ENCODE measurements at places on chromosomes 6 and 20.
A peak's percentile ranks its signal among the peaks of the same experiment; 100 is the strongest.

- peak; percentile 12 for DNase-seq
Observed at GRCh38 chr6:45378334-45378926, 696 bp upstream of the SUPT3H start.

GRCh38 chr6:163790266-163790840 is 375.8 kb downstream of the QKI start:
- no peak for DNase-seq

- DNase-seq: no peak
Observed at GRCh38 chr6:75492386-75493153, 1.0 kb downstream of the FILIP1 start.

GRCh38 chr6:42113936-42114636 is 28.3 kb downstream of the C6orf132 start:
- no peak for DNase-seq

DNA sequence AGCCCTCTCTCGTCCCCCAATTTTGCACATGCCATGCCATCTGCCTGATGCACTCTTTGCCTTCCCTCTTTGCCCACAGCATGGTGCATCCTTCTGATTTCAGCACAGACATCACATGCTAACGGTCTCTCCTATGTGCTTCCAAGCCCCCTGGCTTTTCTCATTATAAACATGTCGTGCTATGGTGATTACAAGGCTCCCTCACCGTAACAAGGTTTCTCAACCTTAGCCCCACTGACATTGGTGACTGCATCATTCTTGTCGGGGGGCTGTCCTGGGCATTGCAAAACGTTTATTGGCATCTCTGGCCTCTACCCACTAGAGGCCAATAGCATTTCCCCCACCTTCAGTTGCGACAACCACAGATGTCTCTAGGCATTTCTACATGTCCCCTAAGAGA is 187.2 kb downstream of the TFAP2C start:
- DNase-seq: no peak

DNA sequence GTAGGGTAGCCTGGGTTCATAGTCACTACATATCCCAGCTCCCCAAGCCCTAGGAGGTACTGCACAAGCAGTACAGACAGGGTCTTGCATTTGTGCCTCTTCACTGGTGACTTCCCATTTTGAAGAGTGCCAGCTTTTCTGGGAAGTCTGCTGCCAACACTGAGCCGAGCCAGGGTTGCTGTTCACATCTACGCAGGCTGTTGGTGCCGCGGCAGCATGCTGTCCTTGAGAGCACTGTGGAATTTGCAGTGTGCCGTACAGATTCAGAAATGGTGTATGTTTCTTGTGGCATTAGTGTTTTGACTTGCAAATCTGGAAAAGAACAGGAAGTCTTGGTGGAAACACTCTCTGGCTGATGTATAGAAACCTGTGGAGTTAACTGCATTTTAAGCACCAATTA is 67.5 kb downstream of the JARID2 start:
- DNase-seq: no peak
